ENCODE measurements at places on chromosomes 2 and 18.

DNA sequence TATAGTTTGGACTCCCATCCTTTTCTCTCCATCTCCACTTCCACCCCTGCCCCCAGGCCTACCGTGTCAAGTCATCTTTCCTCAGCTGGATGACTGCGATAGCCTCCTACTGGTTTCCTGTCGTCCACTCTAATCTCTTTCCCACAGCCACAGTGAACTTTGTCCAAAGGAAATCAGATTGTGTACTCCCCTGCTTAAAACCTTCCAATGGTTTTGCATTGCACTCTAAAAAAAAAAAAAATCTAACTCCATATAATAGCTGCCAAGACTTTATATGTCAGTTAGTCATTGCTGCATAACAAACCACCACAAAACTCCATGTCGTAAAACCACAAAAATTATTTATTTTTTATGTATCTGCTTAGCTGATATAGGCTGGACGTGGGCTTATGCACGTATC is 160.2 kb upstream of the CCDC68 start:
- DNase-seq: no peak

GRCh38 chr18:9328776-9329175 is 5.8 kb upstream of the TWSG1 start:
- DNase-seq: no peak

DNA sequence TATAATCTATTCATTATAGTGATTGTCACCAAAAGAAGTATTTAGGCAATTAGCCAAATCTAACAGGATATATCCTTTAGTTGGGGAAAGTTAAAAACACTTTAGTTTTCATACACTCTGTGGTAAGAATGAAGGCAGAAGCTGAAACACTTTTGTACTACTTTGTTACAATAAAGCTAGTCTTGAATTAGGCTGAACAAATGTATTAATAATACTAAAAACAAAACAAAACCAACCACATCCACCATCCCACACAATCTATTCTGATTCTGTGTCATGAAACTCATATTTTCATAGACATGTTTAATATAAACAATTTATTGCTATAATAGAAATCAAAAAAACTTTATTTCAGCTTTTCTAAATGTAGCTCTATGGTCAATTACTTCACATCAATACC is 508.8 kb downstream of the ZEB2 start:
- no peak for DNase-seq

GRCh38 chr18:36692921-36693332 is 135.9 kb downstream of the TPGS2 start:
- no peak for DNase-seq

- no peak for DNase-seq
Observed at GRCh38 chr2:20577495-20578235, 73.2 kb downstream of the HS1BP3 start.

GRCh38 chr18:43789234-43790000 is 512.1 kb upstream of the SYT4 start:
- DNase-seq: no peak

- DNase-seq: no peak
Observed at GRCh38 chr2:128755695-128756364, 437.2 kb upstream of the HS6ST1 start.

GRCh38 chr2:54549430-54549829 is 93.3 kb downstream of the SPTBN1 start:
- DNase-seq: no peak

GRCh38 chr2:84768840-84769239 is 112.0 kb downstream of the TRABD2A start:
- no peak for DNase-seq

GRCh38 chr2:240593703-240594451 is 7.3 kb downstream of the CAPN10 start:
- no peak for DNase-seq
